ENCODE measurements at places on chromosomes 12 and 14.

DNA sequence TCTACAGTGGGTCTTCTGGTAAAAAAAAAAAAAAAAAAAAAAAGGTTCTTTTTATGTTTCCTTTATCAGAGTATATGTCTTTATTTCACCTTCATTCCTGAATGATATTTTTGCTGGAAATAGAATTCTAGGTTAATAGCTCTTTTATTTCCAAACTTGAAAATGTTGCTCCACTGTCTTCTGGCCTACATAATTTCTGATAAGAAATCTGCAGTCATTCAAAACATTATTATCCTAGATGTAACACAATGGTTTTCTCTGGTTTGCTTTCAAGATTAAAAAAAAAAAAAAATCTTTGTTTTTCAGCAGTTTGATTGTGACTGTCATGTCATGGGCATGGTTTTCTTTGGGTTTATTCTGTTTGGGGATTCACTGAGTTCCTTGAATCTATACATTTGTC lies 19.5 kb downstream of the DCP1B start:
- DNase-seq, result no peak

DNA sequence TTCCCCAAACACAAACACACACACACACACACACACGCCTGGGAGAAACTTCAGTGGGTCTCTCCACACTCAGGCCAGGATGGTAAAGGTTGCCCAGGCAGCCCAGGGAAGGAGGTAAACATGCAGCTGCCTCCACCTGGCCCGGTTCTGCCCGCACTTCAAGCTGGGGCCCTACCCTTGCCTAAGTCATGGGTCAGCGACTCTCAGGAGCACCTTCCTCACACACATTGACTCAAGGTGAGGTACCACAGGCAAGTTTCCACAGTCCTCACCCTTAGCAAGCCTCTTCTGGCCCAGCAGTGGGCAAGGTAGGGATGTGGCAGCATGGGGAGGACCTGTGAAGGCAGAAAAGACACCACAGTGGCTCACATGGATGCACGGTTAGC lies 14.1 kb upstream of the FAIM2 start:
- no peak for DNase-seq

GRCh38 chr12:31736472-31736871 lies 7.7 kb upstream of the AMN1 start:
- DNase-seq, result no peak

DNA sequence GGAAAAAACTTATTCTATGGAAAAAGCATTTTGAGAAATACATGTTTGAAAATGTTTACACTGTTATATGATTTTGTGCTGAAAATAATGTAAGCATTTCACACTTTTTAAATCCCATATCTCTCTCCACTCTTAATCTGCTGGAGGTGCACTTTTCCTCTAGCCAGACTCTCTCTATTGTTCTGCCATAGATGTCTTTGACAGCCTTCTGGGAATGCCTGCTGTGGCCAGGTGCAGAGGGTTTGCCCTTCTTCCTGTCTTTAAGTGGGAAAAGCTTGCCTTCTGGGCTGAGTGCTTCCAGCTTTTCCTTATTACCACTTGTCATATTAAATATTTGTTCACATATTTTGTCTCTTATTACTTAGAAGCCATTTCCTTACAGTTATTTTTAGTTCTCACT lies 60.1 kb upstream of the PPM1H start:
- no peak for DNase-seq

GRCh38 chr14:102696332-102696731 lies 80.9 kb upstream of the TRAF3 start:
- no peak for DNase-seq

DNA sequence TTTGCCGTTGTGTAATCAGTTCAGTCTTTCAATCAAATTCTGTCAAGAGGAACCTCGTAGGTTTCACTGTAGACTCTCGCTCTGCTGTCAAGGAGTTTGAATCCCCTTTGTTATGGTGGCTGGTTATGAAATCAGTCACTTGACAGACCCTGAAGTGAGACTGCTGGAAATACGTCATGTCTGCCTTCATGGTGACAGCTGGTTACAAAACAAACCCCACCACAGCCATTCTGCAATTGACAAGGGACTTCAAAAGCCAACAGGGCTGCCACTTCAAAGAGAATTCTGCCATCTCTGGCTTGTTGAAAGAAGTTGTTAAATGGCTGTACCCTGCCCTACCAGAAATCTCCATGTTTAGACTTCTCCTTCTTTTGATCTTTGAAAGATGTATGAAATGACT lies 286.9 kb downstream of the ERC1 start:
- DNase-seq, result no peak

- no peak for DNase-seq
Measured at GRCh38 chr12:60101715-60102114, 505.9 kb downstream of the SLC16A7 start.

DNA sequence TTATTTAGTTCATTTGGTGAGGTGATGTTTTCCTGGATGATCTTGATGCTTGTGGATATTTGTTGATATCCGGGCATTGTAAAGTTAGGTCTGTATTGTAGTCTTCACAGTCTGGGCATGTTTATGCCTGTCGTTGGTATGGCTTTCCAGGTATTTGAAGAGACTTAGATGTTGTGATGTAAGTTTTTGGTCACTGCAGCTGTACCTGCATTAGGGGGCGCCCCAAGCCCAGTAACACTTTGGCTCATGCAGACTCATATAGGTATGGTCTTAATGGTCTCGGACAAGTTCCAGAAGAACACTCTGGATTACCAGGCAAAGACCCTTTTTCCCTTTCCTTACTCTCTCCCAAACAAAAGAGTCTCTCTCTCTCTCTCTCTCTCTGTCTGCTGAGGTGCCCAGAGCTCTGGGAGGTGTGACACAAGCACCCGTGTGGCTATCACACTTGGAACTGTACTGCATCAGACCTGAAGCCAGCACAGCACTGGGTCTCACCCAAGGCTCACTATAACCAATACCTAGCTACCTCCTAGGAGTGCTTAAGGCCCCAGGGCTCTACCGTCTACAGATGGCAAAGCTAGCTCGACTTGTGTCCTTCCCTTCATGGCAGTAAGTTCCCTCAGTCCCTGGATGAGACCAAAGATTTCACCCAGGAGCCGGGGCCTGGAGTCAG lies 425.8 kb upstream of the ATXN7L3B start:
- DNase-seq, result no peak

DNA sequence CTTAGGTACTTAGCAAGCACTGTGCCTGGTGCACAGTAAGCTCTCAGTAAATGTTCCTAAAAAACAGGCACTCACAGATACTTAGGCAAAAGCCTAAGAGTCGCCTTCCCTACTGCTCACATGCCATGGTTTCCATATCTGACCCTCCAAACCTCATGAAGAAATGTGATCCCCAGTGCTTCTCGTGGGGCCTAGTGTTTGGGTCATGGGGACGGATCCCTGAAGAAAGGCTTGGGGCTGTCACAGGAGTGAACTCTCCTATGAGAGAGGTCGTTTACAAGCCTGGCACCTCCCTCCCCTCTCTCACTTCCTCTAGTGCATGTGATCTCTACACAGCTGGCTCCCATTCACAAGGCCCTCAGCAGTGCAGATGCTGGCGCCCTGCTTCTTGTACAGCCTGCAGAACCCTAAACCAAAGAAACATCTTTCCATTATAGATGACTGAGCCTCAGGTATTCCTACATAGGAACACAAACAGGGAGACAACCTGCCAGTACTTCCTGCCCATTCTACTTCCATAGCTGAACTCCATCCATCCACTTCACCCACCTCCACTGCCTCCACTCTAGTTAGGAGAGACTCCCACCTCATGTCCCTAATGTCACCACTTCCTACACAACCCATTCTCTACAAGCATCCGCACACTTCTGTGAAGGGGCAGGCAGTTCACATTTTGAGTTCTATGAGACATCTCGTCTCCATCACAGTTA lies 2.9 kb downstream of the SLC15A4 start:
- no peak for DNase-seq
